Activated naive CD4-positive, alpha-beta T cell treated with Interleukin-2 at 50 U/mL for 16 hours (primary cell): ENCODE measurements at places on chromosomes 7 and 10.

- DNase-seq, result no peak
These were observed 47.9 kb downstream of the STK32C start for GRCh38 chr10:132259702-132260482.

GRCh38 chr7:28587211-28587610 lies 174.9 kb downstream of the CREB5 start:
- DNase-seq, result no peak

DNA sequence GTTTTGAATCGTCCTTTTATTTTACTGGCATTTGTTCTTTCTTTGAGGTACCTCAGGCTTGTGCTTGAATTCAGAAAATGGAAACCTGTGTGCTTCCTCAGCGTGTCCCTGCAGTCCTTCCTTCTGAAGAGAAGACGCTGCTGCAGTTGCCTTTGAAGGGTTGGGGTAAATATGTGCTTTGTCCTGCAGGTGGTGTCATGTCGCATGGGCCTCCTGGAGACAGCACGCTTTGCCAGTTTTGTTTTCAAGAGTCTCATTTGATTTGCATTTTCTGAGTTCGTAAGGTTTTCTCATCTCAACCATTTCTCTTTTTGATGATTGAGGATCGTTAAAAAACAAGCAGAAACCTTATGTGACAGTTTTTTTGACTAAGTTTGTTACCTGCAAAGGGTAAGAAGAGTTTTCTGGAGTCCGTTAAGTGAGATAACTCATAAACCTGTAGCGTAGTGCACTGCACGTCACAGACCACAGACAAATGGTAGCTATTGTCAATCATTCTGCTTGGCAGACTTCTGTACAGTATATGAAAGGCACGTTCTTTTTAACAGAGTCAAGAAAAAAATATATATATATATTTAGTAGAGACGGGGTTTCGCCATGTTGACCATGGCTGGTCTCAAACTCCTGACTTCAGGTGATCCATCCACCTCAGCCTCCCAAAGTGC lies 57.0 kb downstream of the CDC123 start:
- no peak for DNase-seq

GRCh38 chr7:145009876-145010275 lies 174.0 kb upstream of the TPK1 start:
- no peak for DNase-seq

- DNase-seq, result no peak
These were observed 44.8 kb upstream of the BAMBI start for GRCh38 chr10:28632584-28632945.

DNA sequence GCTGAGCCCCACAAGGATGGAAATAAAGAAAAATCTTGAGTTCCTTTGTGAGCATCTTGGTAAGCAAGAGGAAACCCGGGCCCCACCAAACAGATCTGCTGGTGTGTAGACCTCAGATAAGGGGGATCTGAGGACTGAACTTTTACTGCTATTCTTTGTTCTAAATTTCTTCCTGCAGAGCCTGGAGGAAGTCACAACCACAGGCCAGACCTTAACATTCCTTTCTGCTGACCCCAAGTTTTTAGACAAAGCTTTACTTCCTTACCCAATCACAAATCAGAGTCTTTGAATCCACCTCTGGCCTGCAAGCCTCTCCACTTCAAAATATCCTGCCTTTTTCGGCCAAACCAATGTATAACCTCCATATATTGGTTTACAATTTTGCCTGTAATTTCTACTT lies 352.6 kb upstream of the AUTS2 start:
- no peak for DNase-seq

- no peak for DNase-seq
These were observed 38.5 kb upstream of the PSMG3 start for GRCh38 chr7:1608318-1608717.

DNA sequence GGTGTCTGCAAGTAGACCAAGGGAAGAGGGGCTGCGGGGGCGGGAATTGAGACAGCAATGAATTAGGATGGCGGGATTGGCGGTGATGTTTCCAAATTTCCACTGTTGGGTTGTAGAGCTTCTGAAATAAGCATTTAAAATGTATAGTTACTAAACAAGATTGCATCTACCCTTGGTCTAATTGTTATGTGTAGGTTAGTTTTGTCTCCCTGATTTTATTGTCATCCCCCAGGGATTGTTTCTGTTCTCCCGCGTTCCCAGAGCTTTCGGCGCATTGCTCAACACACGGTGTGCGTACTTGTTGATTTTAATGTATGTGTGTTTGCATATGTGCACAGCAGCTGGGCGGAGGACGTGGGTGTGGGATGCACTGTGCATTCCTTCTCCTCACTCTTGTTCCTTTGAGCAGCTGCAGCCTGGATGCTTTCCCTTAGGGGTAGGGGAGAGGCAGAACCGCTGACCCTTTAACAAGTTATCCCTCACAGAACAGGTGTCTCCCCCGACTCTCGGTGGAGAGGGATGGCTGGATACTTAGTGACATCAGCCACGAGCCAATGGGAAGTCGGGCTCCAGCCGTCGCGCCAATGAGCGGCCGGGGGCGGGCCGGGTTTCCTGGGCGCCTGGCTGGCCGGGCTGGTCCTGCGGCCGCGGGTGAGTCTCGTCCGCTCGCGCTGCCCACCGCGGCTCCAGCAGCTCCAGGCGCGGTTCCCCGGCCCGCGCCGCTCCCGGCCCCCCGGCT lies at the start of gene TSPAN33:
TSPAN33 (plus strand) TSS at position 613 of the 739 bp plus-strand sequence. CDS start 274 bp downstream, outside the sequence.
- peak; percentile 70 for DNase-seq

GRCh38 chr10:19518632-19519031 lies 297.6 kb upstream of the PLXDC2 start:
- DNase-seq, result no peak

GRCh38 chr7:128785738-128786137 lies 6.0 kb upstream of the CCDC136 start:
- no peak for DNase-seq

DNA sequence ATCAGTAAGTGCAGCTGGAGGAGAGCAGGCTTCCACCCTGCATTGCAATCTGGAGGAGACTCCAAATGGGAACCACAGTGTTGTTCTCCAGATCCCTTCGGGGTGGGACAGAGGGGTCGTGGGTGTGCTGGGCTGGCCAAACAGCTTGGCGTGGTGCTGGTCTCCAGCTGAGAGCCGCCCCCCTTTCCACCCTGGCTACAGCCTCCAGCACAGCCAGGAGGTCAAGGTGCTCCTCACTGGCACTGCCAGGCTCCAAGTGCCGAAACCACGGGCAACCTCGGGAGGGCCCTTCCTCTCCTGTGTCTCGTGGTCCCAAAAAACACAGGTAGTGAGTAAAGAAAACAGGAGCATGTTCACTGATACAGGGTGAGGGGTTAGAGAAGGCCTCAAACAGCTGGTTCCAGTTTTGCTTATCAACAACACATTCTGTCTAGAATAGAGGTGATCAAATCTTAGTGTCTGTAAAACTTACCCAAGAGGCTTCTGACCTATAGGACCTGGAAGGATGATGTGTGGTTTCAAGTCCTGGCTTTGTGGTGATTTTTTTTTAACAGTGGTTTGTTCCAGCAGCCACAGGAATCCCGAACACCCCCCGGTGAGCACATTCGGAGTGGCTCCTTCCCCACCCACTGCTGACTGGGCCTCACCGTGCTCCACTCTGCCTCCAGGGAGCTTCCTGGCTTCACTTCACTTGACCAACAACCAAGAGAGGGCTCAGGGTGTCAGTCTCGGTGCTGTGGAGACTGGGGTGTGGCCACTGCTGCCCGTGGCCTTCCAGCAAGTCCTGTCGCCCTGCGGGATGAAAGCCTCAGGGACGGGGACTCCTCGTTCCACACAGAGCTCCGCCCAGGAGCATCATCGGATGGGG lies 31.2 kb upstream of the EN2 start:
- DNase-seq, result no peak
